ENCODE measurements at places on chromosomes 2 and 18. TPM values are rescaled to one million over a fixed set of nuclear protein-coding genes. Genes with fewer than 3 reads are reported as not detected.

VAMP8 gene
- 132 TPM for total RNA-seq

DNA sequence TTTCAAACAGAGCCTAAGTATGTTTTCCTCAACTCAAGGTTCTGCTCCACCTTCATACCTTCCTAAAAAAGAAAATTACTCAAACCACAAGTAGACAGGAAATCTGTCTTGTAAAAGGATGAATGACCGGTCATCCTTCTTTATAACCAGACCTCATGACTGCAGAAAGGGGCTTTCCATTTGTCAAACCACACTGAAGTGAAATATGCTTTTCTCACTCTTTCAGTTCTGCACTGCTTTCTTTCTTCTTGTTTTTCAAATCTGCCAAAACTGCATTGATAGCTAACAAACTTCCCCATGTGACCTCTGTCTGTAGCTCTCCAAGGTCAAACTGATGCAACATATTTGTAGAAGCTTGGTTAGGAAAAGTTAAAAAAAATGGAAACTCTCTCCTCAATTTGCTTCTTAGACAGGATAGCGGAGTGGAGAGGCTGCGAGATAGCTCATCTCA lies 308.9 kb upstream of the CCDC68 start:
- no peaks in the 10 kb centered on the region for H3K36me3 ChIP-seq
- H3K27ac ChIP-seq = no peak overlapping the region
- no peak for DNase-seq
- H3K4me3 ChIP-seq = no peak overlapping the region
- H3K27me3 ChIP-seq = peaks cover 4% of the 10 kb centered on the region
- peaks cover 8% of the 10 kb centered on the region for H3K4me1 ChIP-seq

DNA sequence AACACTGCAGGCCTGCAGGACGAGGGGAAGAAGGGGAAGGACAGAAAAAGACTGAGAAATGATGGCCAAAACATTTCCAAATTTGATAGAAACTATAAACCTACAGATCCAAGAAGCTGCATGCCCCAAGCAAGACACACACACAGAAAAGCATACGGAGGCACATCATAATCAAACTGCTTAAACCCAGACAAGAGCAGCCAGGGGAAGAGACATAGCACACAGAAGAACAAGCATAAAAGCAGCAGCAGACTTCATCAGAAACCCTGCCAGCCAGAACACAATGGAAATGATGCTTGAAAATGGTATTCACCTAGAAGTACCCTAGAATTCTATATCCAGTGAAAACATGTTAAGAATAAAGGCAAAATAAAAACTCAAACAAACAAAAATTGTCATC lies 57.2 kb upstream of the RNU4ATAC start:
- no peaks in the 10 kb centered on the region for H3K27me3 ChIP-seq
- H3K27ac ChIP-seq = no peak overlapping the region
- H3K4me3 ChIP-seq = no peak overlapping the region

GRCh38 chr18:59249199-59249774 lies 24.0 kb downstream of the RAX start:
- H3K27me3 ChIP-seq = peaks cover 48% of the 10 kb centered on the region
- H3K4me1 ChIP-seq = no peaks in the 10 kb centered on the region
- no peak overlapping the region for H3K4me3 ChIP-seq
- no peaks in the 10 kb centered on the region for H3K36me3 ChIP-seq

DNA sequence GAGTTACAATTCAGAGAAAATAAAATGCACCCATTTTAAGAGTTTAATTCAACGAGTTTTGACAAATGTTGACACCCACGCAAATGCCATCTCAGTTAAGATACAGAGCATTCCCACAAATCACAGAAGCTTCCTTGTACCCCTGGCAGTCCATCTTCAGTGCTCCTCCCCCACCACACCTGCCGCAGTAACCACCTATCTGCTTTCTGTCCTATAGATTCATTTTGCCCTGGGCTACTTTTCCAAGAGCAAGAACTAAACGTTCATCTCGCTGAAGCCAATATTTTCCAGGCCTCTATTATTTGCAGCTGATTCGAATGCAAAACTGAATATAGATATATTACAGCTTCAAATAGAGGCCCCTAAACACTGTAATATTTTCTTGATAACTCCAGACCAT lies 13.4 kb upstream of the HPCAL1 start:
- peaks cover 3% of the 10 kb centered on the region for H3K4me1 ChIP-seq
- peaks cover 2% of the 10 kb centered on the region for H3K36me3 ChIP-seq
- H3K27me3 ChIP-seq = no peaks in the 10 kb centered on the region
- no peak overlapping the region for H3K4me3 ChIP-seq
- no peak overlapping the region for H3K27ac ChIP-seq
- no peak for DNase-seq

GRCh38 chr2:216596236-216596979 lies 36.8 kb upstream of the IGFBP2 start:
- H3K4me1 ChIP-seq = no peaks in the 10 kb centered on the region
- H3K4me3 ChIP-seq = no peak overlapping the region
- no peak overlapping the region for H3K27ac ChIP-seq
- no peak for DNase-seq
- H3K36me3 ChIP-seq = no peaks in the 10 kb centered on the region

DNA sequence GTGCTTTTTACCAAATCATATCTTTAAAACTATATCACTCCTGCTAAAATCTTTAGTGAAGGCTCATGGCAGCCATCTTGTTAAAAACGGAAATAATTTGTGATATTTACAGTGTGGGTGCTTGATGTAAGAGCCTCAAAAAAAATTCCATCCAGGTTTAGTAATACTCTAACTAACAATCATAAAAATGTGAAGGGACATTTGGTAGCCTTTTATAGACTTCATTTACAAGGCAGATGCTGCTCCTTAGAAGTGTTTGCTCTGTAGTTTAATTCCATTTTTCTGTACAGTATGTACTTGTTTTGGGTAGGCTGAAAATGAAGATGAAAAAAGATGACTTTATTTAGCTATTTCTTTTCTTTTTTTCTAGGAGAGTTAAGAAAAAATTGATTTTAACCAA lies 525.0 kb downstream of the ZEB2 start:
- no peak for DNase-seq
- no peaks in the 10 kb centered on the region for H3K27me3 ChIP-seq

DNA sequence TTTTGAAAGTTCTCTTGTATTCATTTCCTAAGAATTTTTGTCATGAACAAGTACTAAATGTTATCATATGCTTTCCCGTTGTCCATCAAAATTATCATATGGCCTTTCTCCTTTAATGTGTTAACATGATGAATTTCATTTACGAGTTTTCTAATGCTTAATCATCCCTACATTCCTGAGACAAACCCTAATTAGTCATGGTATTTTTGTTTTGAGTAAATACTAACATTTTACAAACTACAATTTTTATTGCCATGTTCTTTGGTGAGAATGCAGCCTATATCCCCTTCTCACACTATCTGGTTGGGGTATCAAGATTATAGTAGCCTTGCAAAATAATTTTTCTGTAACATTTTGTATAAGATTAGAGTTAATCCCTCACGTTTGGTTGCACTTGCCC lies 14.5 kb downstream of the SMAD2 start:
- no peak for DNase-seq
- no peaks in the 10 kb centered on the region for H3K27me3 ChIP-seq
- peaks cover 38% of the 10 kb centered on the region for H3K36me3 ChIP-seq
- H3K4me3 ChIP-seq = no peak overlapping the region
- no peak overlapping the region for H3K27ac ChIP-seq

LRPPRC gene
- total RNA-seq = 62.1 TPM

CXCR1 gene
- 2.7 TPM for total RNA-seq
